ENCODE measurements at places on chromosomes 1 and 21.

GRCh38 chr1:225934711-225935110, 6.3 kb downstream of the LEFTY2 start:
- no peak overlapping the region for H3K4me3 ChIP-seq
- H3K4me1 ChIP-seq = no peaks in the 10 kb centered on the region
- no peak for DNase-seq
- H3K27me3 ChIP-seq = no peaks in the 10 kb centered on the region
- no peaks in the 10 kb centered on the region for H3K36me3 ChIP-seq
- H3K27ac ChIP-seq = no peak overlapping the region

- no peaks in the 10 kb centered on the region for H3K27me3 ChIP-seq
- H3K4me1 ChIP-seq = no peaks in the 10 kb centered on the region
- no peak overlapping the region for H3K27ac ChIP-seq
- H3K4me3 ChIP-seq = no peak overlapping the region
- H3K36me3 ChIP-seq = no peaks in the 10 kb centered on the region
These were observed 185.1 kb downstream of the TM2D1 start for GRCh38 chr1:61539720-61540462.

DNA sequence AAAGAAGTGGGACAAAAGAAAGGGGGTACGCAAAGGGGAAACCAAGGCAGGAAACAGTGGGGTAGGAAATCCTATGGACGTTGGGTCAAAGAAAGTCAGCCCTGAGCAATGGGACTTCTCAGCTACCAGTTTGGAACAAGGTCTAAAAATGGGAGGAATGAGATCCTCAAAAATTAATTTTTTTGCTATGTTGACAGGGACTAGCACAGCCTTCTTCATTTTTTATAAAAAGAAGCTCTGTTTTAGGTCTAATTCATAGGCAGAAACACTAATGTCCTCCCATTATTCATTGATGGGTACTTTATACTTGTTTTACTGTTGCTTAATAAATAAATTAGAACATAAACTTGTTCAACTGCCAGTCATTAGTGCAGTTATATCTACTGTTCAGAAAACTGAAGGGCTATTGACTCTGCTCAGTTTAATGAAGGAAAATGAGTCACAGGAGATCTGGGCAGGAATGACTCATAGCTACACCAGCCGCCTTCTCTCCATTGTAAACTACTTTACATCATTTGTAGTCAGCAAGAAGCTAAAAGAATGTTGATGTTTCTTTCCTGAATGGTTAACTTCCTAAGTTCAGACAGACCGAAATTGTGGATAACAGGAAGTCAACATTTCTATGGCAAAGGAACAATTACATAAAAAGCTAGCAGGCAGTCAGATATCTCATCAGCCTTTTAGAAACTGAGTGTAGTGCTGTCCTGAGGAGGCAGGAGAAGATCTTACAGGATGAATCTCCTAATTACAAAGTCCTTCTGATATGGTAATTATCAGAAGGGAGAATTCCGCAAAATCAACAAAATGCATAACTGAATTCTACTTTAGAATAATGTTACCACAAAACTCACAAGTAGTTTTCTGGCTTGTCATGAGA, 356.4 kb upstream of the PKN2 start:
- DNase-seq = no peak
- H3K4me3 ChIP-seq = no peak overlapping the region
- no peaks in the 10 kb centered on the region for H3K27me3 ChIP-seq

- DNase-seq = no peak
- H3K36me3 ChIP-seq = no peaks in the 10 kb centered on the region
- no peaks in the 10 kb centered on the region for H3K4me1 ChIP-seq
These were observed 376.4 kb downstream of the PCP4 start for GRCh38 chr21:40243685-40244084.

- H3K27ac ChIP-seq = no peak overlapping the region
- DNase-seq = no peak
- H3K4me3 ChIP-seq = no peak overlapping the region
- no peaks in the 10 kb centered on the region for H3K27me3 ChIP-seq
These were observed 55.8 kb upstream of the SELENON start for GRCh38 chr1:25744140-25744581.

DNA sequence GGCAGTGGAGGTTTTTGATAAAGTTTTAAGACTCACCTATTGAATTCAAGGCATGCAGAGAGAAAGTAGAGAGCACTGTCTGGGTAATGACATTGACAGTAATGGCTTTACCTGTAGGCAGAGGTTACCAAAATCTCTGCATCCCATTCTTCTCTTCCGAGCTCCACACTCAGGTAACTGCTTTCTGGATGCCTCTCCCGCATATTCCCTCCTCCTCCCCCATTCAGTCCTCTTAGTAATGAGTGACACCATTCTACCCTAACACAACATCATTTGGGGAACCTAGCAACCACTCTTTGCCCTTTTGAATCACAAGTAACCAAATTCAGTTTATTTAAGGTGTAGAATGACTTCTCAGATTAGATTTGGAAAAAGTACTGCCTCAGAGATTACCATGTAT, 56.5 kb downstream of the DYRK1A start:
- H3K4me1 ChIP-seq = peaks cover 13% of the 10 kb centered on the region
- H3K36me3 ChIP-seq = no peaks in the 10 kb centered on the region
- H3K27me3 ChIP-seq = no peaks in the 10 kb centered on the region
- no peak overlapping the region for H3K27ac ChIP-seq

- H3K36me3 ChIP-seq = no peaks in the 10 kb centered on the region
- no peak overlapping the region for H3K27ac ChIP-seq
- no peak for DNase-seq
- H3K4me3 ChIP-seq = no peak overlapping the region
These were observed 163.9 kb downstream of the ST6GALNAC5 start for GRCh38 chr1:77031106-77031662.

DNA sequence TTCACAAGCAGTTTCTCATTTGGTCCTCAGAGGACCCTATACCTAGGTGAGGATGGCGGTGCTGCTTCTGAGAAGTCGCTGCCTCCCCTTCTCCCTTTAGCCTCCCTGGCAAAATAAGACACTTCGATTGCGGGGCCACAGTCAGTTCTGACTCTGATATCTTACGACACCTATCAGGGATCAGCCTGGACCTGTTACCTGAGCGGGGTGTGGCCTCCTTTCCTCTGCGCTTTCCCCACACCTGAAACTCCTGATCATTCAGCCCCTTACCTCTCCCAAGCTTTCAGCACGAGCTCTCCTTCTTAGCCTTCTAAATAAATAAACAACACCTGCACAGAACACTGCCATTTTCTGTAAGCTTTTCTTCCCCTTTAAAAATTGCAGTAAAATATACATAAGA, 24.6 kb upstream of the GPR137B start:
- no peaks in the 10 kb centered on the region for H3K27me3 ChIP-seq
- DNase-seq = no peak
- no peaks in the 10 kb centered on the region for H3K36me3 ChIP-seq
- peaks cover 14% of the 10 kb centered on the region for H3K4me1 ChIP-seq
- no peak overlapping the region for H3K4me3 ChIP-seq

DNA sequence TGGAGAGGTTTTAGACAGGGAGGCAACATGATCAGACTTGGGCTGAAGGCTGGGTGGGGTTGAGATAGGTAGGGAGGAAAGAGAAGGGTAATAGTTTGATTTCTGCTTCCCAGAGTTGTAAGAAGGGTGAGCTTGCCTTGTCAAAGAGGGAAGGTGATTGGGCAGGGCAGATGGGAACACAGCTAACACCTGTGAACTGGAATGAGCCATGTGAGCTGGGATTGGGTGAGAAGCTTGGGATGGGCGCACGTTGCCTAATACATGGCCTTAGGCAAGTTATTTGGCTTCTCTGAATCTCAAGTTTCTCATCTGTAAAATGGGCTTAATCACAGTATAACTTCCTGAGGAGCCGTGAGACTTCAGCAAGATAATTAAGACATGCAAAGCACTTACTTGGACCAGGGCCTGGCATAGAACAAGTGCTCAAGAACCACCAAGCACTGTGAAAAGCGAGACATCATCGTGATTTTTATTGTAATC, 33.8 kb upstream of the ID3 start:
- no peak for DNase-seq
- H3K4me3 ChIP-seq = no peak overlapping the region
- H3K36me3 ChIP-seq = no peaks in the 10 kb centered on the region
- H3K27ac ChIP-seq = no peak overlapping the region
- no peaks in the 10 kb centered on the region for H3K27me3 ChIP-seq

GRCh38 chr1:34781844-34782391, 904 bp downstream of the GJB3 start:
- H3K4me3 ChIP-seq = no peak overlapping the region
- H3K27ac ChIP-seq = no peak overlapping the region
- peaks cover 23% of the 10 kb centered on the region for H3K27me3 ChIP-seq
- H3K4me1 ChIP-seq = no peaks in the 10 kb centered on the region
- no peaks in the 10 kb centered on the region for H3K36me3 ChIP-seq
- no peak for DNase-seq

DNA sequence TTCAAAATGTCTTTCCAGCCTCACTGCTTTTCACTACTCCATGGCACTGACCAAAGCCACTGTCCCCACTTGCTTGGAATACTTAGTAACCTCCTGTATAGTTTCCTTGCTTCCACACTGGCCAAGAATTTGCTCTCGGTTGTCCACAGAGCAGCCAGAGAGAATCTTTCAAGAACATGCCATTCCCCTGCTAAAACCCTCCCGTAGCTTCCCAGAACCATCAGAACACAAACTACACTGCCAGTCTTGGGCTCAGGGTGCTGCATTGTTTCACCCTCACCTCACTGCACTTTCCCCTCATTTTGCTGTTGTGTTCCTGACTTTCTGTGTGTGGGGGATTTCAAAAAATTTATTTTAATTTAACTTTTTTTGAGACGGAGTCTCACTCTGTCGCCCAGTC, 25.5 kb upstream of the ERRFI1 start:
- no peaks in the 10 kb centered on the region for H3K4me1 ChIP-seq
- no peak overlapping the region for H3K27ac ChIP-seq
- H3K27me3 ChIP-seq = no peaks in the 10 kb centered on the region
- no peak for DNase-seq
- no peaks in the 10 kb centered on the region for H3K36me3 ChIP-seq
- no peak overlapping the region for H3K4me3 ChIP-seq

- no peak for DNase-seq
- H3K27me3 ChIP-seq = no peaks in the 10 kb centered on the region
- no peaks in the 10 kb centered on the region for H3K4me1 ChIP-seq
- H3K4me3 ChIP-seq = no peak overlapping the region
- H3K36me3 ChIP-seq = no peaks in the 10 kb centered on the region
These were observed 95.1 kb upstream of the F3 start for GRCh38 chr1:94636624-94637023.

DNA sequence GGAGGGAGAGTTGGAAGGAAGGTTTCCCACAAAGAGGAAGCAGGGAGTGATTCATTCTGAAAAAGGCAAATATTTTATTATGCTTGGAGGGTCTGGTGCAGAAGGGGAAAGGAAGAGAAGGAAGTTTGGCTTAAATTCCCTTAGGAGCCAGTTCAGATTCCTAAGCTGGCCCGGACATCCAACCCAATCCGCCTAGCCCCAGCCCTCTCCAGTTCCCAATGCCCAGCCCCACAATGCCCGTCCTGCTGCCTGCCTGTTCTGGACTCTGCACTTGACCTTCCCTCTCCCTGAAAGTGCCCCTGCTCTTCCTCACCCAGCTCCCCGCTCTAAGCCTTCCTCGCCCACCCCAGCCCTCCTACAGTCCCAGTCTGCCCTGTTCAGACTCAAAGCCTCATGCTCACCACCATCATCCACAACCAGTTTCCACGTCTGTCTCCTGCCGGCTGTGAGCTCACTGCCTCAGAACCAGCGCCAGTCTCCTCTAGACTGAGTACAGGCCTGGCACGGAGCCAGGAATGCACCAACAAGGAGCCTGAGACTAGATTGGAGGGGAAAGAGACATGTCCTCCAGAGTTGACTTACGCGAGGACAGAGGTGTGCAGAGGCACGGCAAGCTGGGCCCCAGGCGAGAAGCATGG, 18.9 kb downstream of the CAPN2 start:
- no peak overlapping the region for H3K27ac ChIP-seq
- H3K4me1 ChIP-seq = peaks cover 16% of the 10 kb centered on the region
- H3K36me3 ChIP-seq = peaks cover 16% of the 10 kb centered on the region

GRCh38 chr1:176919386-176920378, 244.8 kb downstream of the ASTN1 start:
- H3K27ac ChIP-seq = no peak overlapping the region
- no peak for DNase-seq
- H3K4me3 ChIP-seq = no peak overlapping the region

DNA sequence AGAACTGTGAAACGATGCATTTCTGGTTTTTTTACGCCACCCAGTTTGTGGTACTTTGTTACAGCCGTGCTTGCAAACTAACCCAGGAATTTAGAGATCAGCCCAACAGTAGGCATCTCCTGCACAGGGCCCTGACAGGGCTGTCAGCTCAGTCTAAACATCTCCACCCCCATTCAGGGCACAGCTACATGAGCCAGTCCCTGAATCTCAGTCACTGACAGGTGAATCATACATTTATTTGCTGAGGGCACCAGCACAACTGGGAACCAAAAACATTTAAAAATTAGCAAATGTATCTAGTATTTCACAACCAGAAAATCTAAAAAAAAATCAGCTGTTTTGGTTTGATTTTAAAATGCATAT, 30.7 kb downstream of the PRDX6 start:
- H3K27ac ChIP-seq = no peak overlapping the region
- H3K4me3 ChIP-seq = no peak overlapping the region
- no peaks in the 10 kb centered on the region for H3K27me3 ChIP-seq

DNA sequence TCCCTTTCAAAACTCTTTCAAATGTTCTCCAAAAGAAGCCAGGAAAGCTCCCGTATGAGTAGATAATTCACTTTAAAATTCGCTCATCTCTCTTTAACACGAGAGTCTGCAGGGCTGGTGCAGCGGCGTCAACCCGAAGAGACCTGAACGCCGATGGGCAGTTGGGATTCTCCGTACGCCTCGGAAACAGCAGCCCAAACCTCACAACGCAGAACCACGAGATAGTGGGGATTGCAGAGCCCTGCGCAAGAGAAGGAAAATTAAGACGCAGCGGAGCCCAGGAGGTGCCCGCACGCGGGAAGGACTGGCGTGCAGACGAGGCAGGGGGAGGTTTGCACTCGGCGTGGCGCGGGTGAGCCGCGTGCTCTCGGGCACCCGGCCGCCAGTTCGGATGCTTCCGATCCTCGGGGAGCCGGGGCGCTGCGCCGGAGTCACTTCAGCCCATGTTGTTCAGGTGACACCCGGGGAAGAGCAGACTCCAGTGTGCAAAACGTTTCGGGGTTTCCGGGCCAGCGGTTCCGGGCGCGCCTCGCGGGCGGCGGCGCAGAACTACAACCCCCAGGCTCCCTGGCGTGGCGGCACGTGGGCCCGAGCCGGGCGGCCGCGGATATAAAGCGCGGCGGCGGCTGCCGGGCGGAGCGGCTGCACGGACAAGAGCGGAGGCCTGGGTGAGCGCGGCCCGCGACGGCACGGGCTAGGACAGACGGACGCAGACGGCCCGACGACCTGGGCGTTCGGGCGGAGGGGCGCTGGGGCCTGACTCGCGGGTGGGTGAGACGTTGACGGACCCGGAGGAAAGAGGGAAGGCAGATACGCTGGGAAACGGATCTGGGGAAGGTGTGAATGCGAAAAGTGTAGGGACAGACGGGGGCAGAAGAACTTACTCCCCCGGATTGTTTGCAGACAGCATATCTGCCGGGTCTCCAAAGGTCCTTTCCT, at the start of gene NPL:
TSS of gene NPL (plus strand) at position 636 of the 939 bp plus-strand sequence. CDS start 4,599 bp downstream, outside the sequence.
- no peaks in the 10 kb centered on the region for H3K27me3 ChIP-seq
- H3K4me1 ChIP-seq = peaks cover 15% of the 10 kb centered on the region
- peak within 1 kb of the TSS; percentile 89 for H3K4me3 ChIP-seq
- DNase-seq = peak; percentile 81
- H3K27ac ChIP-seq = peak within 1 kb of the TSS; percentile 28
